GM12865 (cell line): ENCODE measurements at places on chromosomes 13 and 19.

- no peak for DNase-seq
These were observed 55.4 kb downstream of the INTS6 start for GRCh38 chr13:51397262-51397941.

- DNase-seq, result peak; percentile 37
These were observed 463 bp upstream of the TSC22D1 start for GRCh38 chr13:44576351-44577235.

- DNase-seq, result no peak
These were observed 6.2 kb upstream of the DZIP1 start for GRCh38 chr13:95650696-95651095.

DNA sequence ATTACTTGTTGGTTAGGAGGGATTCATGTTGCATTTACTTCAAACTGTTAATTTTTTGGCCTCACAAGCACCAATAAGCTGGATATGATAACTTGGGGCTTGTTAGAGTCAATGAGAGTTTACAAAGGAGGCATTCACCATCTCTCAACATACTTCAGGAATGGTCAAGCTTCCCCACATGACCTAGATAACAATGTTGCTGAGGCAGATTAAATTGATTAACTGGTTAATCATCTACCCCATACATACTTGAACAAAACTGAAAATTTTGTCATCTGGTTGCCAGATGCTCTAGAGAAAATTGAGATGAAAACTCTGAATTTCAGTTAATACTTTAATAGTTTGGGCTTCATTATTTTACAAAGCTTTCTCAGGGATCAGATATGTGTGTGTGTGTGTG is 43.0 kb upstream of the UBL3 start:
- no peak for DNase-seq

GRCh38 chr19:45528149-45528743 is 21.0 kb downstream of the VASP start:
- no peak for DNase-seq
